ENCODE measurements at places on chromosomes 5 and 9. TPM values are rescaled to one million over a fixed set of nuclear protein-coding genes. Genes with fewer than 3 reads are reported as not detected.

DNA sequence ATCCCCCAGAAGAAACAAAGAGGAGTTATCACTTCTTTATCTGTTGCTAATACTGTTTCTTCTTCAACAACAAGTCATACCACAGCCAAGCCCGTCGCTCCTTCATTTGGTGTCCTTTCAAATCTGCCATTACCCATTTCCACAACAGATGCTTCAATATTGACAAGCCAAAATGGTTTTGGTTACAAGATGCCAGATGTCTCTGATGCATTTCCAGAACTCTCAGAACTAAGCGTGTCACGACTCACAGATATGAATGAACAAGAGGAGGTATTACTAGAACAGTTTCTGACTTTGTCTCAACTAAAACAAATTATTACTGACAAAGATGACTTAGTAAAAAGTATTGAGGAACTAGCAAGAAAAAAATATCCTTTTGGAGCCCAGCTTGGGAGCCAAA is 16.0 kb upstream of the HAND1 start:
- DNase-seq = no peak

GRCh38 chr5:97906135-97906534 is 723.1 kb upstream of the RIOK2 start:
- no peak for DNase-seq

DNA sequence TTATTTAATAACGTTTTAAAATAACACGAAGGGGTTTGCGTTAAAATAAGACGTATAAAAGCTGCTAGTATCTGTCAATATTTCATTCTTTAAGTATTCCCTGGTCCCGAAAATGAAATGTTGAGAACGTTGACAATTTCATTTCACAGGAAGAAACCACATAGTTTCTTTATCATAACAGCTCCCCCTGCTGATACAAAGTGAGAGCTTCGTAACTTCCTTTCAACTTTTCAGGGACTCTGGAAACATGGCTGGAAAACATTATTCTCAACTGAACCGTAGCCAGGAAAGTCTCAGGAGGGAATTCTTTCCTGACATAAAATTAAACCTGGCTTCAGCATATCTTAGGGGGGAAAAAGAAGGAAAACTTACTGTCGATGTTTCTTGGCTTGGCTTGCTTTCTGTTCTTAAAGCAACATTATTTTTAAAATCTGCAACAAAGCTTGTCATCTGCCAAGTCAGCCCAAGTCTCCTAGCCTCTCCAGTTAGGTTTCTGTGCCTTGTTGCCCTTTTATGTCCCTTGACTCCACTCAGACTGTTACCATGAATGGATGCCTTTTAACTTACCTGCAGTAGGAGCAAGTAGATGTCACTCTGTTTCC is 122.9 kb upstream of the DAB2 start:
- DNase-seq = peak; percentile 70

DNA sequence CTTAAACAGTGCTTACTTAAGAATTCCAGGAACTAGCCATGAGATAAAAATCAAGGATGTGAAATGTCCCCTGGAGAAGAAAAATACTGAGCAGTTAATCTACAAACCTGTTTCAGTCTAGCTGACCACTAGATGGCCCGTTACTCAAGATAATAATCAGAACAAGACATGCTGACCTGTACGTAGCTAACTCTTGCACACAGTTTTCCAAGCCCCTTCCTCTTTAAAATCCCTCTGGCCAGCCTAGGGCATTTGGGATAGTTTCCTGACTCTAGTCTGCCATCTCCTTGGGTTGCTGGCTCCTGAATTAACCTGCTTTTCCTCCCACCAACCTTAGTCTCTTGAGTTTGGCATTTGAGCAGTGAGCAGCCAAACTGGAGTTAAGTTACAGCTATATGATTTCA is 59.2 kb upstream of the TRAF1 start:
- no peak for DNase-seq

Gene PCDHGA11
- total RNA-seq = 5.3 TPM

All from ascending aorta (tissue), 2 donors.